Erythroblast (primary cell): ENCODE measurements at places on chromosomes 7 and 10.
A peak's percentile ranks its signal among the peaks of the same experiment; 100 is the strongest.

GRCh38 chr10:97676770-97677581, 10.1 kb downstream of the AVPI1 start:
- DNase-seq, result peak; percentile 82

DNA sequence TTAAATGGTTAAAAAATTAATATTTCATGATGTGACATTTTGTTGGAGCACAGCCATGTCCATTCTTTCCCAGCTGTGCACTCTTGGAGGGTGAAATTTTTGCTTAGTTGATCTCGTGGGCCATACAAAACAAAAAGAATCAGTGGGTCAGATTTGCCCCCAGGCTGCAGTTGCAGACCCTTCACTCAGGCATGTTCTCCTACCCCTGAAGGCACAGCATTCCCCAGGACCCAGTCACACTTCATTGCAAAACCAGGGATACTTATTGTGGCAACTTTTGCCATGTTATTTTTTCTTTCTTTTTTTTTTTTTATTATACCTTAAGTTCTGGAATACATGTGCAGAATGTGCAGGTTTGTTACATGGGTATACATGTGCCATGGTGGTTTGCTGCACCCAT, 6.0 kb downstream of the TAS2R40 start:
- no peak for DNase-seq

- DNase-seq, result no peak
These were observed 154.7 kb downstream of the RNLS start for GRCh38 chr10:88428442-88428841.

GRCh38 chr10:102616066-102616770, 28.1 kb upstream of the TRIM8 start:
- no peak for DNase-seq

DNA sequence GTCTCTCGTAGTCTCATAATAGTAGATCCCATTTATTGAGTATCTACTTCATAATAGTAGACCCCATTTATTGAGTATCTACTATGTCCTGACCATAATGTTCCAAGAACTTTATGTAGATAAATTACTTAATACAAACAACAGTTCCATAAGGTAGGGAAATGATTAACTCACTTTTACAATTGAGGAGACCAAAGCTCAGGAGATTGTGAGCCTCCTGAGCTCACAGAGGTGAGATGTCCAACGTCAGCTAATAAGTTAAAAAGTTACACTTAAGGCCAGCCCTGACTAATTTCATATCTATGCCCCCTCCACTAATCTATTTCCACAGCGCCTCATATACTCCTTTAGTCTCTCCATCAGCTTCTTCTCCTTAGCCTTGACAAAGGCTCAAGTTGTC, 17.5 kb upstream of the GGCT start:
- no peak for DNase-seq
